T-helper 9 cell (primary cell): ENCODE measurements at places on chromosomes 4 and X.

- no peak for DNase-seq
Observed at GRCh38 chrX:38273453-38273852, 52.8 kb upstream of the SRPX start.

DNA sequence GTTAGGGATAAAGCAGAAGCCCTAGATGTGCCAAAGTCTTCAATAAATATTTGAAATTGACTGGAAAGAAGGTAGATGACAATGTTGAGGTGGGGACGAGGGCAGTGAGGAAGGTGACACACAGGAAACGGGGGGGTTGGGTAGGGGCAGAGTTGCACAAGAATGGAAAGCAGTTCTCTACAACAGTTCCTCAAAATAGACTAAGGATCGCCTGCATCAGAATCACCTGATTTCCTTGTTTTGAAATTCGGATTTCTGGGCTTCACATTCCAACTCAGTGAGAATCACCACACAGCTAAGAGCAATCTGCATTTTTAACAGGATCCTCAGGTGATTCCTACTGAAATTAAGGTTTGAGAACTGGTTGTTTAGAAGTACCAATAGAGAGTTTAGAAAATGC is 70.6 kb downstream of the ARFIP1 start:
- no peak for DNase-seq

- DNase-seq = no peak
Observed at GRCh38 chrX:45852884-45853283, 652.2 kb upstream of the DIPK2B start.

DNA sequence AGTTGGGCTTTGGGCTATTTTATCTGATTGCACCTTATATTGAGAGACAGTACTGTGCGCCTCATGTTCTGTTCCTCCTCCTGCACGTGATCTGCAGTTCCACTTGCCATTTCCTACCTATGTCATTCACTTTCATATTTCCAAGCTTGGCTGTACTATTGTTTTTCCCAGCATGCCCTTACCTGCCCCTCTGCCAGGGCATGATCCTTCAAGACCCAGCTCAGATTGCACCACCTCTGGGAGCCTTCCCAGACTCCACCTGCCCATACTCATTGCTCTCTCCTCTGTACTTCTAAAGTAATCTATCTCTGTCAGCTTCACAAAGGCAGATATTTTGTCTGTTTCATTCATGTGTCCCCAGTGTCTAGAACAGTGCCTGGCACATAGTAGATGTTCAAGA is 11.6 kb downstream of the SLC25A5 start:
- DNase-seq = no peak

DNA sequence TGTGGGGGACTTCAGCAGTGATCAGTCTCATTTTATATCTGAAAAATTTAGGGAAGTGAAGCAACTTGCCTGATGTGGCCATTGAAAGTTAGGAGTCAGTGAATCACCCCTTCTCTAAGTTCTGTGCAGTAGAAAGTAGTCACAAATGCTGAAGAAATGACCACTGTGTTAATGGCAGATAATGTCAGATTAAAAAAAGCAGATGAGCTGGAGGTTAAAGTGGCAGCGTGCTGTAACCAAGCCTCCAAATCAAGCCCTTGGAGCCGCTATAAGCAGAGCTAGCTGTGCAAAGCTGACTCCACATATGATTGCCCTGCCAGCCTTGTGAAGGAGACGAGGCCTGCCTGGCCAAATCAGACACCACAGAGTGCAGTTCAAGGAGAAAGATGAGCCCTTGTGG is 39.2 kb upstream of the PDE5A start:
- DNase-seq = no peak

GRCh38 chr4:25484243-25484721 is 107.2 kb downstream of the ANAPC4 start:
- DNase-seq = no peak

DNA sequence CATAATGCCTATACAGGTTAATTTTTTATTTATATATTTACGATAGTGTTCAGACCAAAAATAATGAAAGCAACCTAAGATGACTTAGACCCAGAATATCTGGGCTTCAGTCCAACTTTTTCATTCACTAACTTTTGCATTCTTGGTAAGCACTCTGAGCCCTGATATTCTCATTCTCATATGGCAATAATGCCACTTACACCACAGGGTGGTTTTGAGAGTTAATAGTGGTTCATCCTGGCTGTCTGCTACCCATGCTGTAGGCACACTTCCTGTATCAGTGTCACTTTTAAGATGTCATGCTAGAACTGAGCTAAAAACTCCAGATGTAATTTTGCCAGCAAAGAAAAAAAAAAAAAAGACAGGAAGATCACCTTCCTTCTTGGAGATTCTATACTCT is 508.7 kb upstream of the FMR1 start:
- no peak for DNase-seq

- DNase-seq = no peak
Observed at GRCh38 chr4:83759611-83760010, 223.7 kb downstream of the GPAT3 start.

DNA sequence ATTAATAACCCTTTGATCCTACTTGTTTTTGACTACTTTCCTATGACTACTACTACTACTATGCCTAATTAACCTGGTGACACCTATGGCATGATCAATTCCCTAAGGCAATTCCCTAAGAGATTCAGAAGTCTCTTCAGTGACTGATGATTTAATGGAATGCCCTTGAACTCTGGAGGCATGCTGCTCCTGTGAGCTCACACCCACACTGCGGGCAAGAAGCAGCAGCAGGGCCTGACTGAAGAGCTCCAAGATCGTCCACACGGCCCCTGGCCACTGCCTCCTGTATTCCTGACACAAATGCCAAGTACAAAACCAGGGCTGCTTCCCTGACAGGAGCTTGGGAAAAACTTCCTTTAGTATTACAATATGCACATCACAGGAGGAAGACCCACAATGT is 74.2 kb upstream of the STS start:
- DNase-seq = no peak

DNA sequence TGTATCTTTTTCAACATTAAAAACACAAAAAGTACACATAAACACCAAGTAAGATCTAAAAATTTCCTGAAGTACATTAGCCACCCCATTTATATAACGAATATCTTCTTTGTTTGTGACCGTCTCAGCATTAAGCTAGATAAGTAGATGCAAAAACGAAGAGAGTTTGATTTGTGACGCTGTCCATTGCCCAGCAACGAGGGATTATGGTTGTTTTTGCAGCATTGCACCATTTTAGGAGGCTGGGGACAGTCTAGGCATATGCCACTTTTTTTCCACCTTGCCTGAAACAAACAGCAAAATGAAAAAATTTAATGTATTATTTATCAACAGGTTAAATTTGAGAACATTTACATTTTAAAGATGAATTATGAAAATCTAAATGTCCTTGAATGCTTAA is 12.0 kb upstream of the IGSF1 start:
- no peak for DNase-seq

DNA sequence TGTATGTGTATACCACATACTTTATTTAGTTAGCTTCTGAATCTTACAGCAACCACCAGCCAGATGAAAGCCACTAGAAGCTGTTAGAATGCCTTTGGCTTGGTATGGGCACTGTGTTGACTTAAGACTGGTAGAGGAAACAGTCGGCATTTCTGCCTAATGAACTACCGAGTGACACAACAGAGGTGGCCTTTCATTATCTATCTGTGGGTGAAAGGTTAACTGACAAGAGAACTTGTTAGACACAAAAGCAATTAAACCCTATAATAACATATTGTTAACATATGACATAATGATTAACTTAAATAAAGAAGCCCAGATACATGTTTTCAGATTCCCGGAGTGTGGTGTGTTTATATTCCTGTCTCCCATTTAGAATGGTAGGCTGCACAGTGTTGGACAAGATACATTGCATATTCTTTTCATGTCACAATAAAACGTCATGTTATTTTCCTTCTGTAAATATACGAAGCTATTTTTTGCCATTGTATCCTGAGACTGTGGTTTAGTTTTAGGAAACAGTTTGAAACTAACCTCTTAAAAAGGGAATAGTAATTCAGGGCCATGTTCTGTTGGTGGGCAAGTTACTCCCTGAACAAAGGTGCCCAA is 181.5 kb downstream of the SLIT2 start:
- DNase-seq = no peak

DNA sequence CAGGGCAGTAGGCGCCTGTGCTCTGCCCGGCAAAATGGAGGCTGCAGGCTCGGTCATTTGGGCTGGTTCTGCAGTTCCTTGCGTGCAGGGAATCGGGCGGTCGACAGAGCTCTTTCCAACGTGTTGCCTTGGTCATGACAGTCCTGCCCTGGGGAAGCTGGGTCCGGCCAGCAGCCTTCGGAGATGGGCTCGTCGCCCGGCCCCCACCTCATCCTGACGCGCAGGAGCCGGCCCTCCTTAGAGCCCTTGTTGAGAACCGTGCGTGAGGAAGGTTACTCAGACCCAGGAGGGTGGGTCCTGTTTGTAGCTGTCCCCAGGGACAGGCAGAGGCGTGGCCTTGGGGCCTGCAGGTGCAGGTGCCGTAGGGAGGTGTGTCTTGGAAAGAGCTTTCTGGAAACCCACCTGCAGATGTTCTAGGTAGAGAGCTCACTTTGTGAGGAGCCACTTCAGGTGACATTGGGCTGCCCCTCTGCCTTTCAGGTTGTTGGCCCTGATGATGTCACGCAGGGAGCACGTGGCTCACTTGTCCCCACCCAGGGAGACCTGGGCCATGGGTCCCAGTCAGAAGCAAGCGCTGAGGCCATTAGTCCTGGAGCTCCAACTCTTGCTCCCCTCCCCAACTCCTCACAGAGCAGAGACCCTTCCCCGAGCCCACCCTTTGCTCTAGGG is 15.2 kb upstream of the HGFAC start:
- DNase-seq = no peak

DNA sequence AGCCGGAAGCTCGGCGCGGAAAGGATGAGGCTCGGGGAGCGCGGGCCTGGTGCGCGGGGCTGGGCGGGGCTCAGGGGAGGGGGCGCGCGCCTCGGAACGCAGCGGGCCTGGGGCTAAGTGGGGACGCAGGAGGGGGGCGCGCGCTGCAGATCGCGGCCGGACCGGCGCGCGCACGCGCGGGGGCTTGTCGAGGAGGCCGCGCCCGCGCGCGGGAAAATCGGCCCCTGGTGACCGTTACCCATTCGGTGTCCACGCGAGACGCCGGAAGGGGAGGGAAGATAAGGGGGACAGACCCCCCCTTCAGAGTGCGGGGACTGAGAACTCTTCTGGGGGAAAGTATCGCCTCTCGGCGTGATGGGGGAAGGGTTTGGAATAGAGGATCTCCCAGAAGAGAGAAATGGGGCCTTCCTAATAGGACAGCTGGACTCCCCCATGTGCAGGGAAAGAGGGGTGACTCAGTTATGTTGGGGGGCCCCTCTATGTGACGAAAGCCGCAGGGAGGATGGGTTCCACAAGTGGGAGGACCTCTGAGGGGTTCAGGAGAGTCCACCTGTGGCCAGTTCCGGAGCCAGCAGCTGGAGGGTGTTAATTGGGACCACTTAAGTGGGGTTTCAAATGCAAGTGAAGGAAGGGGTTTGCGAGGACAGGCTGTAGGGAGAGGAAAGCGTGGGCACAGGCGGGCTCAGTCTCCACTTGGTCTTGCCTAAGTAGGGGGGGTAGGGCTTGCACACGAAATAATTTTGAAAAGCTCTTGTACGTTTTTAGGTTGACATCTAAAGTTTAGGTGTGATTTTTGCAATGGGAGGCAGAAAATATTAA is 584 bp downstream of the SUV39H1 start:
- no peak for DNase-seq

DNA sequence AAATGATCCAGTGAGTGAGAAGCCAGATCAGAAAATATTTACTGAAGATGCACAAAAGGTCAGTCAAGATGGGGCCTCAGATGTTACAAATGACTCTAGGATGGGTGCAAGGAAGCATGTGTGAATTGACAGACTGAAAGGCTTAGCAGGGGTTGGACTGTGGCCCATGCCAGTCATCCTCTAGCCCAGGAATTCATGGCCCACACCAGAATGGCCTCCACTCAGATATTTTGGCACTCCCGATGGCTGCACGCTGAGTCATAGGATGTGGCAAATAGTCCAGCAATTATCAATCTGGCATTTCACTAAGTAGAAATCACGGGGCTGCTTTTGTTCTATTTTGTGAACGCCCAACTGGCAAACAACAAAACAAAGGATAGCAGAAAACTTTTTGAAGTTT is 406.5 kb downstream of the IQCM start:
- DNase-seq = no peak

- DNase-seq = no peak
Observed at GRCh38 chr4:93409035-93409434, 419.5 kb upstream of the ATOH1 start.
